ENCODE measurements at places on chromosomes 13 and 19. TPM values are rescaled to one million over a fixed set of nuclear protein-coding genes. Genes with fewer than 3 reads are reported as not detected.

DNA sequence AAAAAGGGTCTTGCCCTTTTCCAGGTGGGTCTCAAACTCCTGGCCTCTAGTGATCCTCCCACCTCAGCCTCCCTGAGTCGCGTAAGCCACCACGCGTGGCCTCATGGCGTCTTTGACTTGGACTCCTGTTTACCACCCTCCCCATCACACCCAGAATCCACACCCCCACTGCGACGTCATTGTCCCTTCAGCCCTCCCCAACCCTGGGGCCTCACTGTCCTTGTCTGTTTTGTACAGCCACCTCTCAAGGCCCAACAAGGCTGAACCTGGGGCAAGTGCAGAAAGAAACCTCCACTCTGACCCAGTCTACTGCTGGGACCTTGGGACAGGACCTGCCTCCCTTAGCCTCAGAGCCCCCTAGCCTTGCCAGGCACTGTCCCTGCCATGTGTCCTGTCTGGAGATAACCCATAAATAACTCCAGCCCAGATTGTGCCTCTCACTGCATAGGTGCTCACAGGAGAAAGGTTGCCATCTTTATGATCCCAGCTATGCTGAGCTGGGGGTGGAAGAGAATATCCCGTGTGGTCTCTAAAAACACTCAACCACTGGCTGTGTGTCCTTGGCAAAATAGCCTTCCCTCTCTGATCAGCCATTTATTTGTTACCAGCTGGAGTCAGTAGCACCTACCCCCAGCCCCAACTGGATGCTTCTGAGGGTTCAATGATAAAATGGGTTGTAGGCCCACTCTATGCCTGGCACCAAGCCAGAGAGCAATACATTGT, 1.8 kb upstream of the IFI30 start:
- DNase-seq, result no peak

- no peak for DNase-seq
These were observed 211.7 kb downstream of the NHLRC3 start for GRCh38 chr13:39249982-39250381.

DNA sequence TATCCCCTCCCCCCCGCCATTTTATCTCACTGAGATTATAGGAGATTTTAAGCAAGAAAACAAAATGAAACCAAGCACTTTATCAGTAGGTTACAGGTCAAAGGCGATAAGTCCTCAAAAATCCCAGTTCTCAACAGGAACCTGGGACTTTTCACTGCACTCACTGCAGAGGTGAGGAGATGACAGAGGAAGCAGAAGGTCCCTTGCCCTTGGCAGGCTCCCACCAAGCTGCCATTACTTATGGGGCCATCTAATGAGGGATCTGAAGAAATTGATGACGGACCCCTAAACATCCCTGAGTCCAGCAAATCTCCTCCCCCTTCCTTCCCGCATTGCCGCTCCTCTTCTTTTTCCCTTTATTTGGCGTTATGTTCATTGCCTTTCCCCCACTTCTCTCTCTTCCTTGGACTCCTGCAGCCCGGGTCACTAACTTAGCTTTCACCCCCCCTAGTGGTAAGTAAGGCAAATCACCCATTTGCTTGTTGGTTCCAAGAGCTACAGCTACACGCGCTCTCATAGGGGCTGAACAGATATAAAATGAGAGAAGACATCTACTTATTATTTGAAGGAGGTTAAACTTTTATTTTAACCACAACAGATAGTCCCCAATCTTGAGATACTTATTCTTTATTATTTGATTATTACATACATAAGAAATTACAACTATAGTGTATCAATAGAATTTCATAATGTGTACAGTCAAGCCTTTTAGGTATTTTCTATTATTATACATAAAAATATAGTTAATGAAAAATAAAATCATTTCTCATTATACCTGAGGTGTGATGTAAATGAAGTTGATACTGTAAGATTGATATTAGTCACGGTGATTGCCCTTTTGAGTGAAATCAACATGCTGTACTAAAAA, 52.0 kb upstream of the ARGLU1 start:
- DNase-seq, result peak; percentile 83

RDH13 gene
- total RNA-seq, result 6.4 TPM

NDFIP2 gene
- total RNA-seq, result 98.1 TPM

Measured in GM23248 (cell line).